Left colon (tissue), 2 donors: ENCODE measurements at places on chromosomes 3 and 15.

- no peak for DNase-seq
Measured at GRCh38 chr3:7328339-7328738, 467.4 kb downstream of the GRM7 start.

DNA sequence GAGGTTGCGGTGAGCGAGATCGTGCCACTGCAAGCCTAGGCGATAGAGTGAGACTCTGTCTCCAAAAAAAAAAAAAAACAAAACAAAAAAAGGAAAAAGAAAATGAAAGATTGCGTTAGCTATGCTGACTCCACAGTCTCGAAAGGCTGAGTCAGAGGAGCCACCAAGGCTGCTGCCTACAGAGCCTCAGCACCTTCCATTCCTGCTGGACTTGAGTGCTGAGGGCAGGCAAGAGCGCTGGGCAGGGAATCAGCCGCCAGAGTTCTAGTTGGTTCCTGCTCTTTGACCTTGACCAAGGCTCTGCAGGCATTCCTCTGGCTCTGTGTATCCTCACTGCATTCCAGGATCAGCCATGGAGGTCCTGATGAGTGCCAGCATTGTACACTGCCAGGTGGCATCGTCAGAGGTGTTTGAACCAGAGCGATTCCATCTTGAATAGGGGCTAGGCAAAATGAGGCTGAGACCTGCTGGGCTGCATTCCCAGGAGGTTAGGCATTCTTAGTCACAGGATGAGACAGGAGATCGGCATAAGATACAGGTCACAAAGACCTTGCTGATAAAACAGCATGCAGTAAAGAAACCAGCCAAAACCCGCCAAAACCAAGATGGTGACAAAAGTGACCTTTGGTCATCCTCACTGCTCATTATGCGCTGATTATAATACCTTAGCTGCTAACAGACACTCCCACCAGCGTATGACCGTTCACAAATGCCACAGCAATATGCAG, 5.9 kb downstream of the MESP2 start:
- no peak for DNase-seq

DNA sequence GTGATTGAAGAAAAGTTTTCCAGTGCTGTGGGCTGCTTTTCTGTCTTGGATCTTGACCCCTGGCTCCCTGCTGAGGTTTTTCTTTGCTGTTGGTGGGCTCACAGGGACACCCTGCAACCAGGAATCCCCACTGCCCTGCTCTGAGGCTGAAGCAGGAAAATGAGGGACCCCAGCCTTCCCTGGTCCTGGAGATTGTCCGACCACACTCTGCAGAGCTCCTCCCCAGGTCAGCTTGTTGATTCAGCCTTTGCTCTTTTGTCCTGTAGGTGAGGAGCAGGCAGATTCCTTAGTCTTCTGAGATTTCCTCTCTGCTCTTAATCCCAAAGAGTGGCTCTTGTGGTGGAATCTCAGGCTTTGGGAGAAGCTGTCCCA, 194.5 kb downstream of the RPLP1 start:
- DNase-seq, result no peak

- no peak for DNase-seq
Measured at GRCh38 chr3:54963641-54964040, 35.8 kb upstream of the LRTM1 start.

GRCh38 chr15:64527263-64527984, 67.0 kb downstream of the ZNF609 start:
- DNase-seq, result no peak

DNA sequence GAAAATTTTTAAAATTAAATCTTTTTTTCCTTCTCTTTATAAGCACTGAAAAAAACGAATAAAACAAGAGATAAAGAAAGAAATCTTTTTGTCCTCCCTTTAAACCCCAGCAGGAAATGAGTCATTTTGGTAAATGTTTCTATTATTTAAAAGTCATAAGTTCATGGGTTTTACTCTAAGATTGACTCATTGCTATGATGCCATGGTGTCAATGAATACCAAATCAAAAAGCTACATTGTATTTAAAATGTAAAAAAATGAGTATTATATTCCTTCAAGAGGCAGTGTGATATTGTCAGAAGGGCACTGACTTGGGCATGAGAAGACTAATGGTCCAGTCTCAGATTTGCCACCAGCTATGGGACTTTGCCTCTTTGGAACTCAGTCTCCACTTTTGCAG, 303.4 kb upstream of the DNAJC19 start:
- no peak for DNase-seq

GRCh38 chr3:69997631-69998307, 1.8 kb upstream of the SAMMSON start:
- no peak for DNase-seq

GRCh38 chr15:65924004-65924403, 54.7 kb downstream of the RAB11A start:
- no peak for DNase-seq

GRCh38 chr15:92323525-92323924, 70.2 kb upstream of the ST8SIA2 start:
- DNase-seq, result no peak

DNA sequence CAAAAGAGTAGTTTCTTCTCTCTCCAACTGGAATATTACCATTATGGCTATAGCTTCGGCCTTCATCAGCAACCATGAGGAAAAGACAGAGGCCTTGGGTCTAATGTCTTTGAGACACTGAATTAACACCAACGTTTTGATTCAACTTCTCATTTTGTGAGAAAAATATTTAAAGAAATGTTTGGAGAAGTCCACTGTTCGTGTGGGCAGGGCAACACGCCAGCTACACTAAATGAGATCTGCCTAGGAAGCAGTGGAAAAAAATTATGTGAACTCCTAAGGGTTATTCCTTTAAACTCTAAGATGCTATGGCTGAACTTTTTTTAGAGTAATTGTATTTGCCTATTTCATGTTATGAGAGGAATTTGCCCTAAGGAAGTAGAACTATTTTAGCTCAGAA, 41.8 kb downstream of the NCEH1 start:
- DNase-seq, result no peak

DNA sequence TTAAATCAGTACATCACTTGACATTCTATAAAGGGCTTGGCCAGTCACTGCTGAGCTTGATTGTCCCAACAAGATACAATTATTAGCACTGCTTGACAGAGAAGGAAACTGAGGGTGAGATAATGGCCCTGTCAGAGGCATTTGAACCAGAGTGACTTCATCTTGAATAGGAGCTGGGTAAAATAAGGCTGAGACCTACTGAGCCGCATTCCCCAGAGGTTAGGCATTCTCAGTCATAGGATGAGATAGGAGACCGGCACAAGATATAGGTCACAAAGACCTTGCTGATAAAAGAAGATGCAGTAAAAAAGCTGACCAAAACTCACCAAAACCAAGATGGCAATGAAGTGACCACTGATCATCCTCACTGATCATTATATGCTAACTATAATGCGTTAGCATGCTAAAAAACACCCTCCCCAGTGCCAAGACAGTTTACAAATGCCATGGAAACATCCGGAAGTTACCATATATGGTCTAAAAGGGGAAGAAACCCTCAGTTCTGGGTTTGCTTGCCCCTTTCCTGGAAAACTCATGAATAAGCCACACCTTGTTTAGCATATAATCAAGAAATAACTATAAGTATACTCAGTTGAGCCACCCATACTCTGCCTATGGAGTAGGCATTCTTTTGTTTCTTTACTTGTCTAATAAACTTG, 239.1 kb upstream of the SETMAR start:
- no peak for DNase-seq

DNA sequence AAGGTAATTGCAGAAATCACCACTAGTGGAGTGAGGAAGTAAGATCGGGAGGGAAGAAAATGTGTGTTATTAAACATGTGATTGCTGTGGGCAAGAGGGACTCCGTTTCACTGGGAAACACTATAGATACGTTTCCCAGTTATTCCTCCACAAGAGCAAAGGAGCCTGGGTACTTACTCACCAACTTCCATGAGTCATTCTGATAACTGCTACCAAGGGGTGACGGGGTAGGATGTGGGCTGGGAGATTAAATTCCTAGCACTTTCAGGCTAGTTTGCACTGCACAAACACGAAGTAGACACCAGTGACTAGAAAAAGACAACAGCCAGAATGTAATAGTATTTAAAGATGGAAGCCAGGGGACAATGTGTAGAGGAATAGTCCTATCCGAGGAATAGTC, 812.9 kb upstream of the CFAP20DC start:
- no peak for DNase-seq

DNA sequence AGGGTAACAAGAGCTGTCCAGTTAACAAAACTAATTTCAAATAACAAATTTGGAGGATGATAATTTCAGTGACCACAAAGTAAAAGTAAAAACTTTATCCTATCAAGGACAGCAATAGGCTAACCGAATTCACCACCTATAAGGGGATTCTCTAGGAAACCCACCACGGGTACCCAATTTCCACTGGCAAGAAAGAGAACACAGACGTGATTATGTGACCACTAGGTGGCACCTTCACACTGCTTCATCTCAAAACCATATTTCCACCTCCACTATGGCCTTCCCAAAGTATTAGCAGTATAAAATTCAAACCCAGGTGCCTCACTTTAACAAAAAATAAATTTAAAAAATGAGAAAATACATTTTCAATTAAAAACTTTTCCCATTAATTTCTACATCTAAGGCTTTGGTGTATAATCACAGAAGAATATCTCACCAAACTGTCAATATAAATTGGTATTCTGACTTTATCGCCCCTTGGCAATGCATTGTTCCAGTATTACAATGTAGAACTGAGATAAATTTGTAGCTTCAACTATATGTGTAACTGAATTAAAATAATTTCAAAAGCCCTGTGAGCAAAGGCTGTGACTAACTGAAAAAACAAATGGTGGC, 96.5 kb downstream of the FSIP1 start:
- DNase-seq, result no peak

GRCh38 chr3:133783762-133784161, 21.9 kb upstream of the SRPRB start:
- no peak for DNase-seq

- DNase-seq, result no peak
Measured at GRCh38 chr3:115550285-115550761, 73.0 kb upstream of the GAP43 start.
